ENCODE measurements at places on chromosomes 16 and 17.

- no peak for DNase-seq
Observed at GRCh38 chr16:73852561-73852960, 444.1 kb upstream of the PSMD7 start.

GRCh38 chr17:47197821-47198220, 8.7 kb upstream of the CDC27 start:
- DNase-seq = no peak

GRCh38 chr16:2752035-2752849, at the start of gene SRRM2:
Gene SRRM2, plus strand, starts transcription at chr16:2752638. Its CDS starts 3,727 bp downstream, at chr16:2756365.
- DNase-seq = peak; percentile 97

GRCh38 chr17:360092-360750, 7.6 kb upstream of the RPH3AL start:
- no peak for DNase-seq

- no peak for DNase-seq
Observed at GRCh38 chr17:73600103-73600871, 44.0 kb downstream of the SDK2 start.

- no peak for DNase-seq
Observed at GRCh38 chr17:27466376-27466742, 10.1 kb downstream of the KSR1 start.

- no peak for DNase-seq
Observed at GRCh38 chr17:18368946-18369345, 5.6 kb upstream of the SHMT1 start.

All from NAMALWA (cell line).